ENCODE measurements at places on chromosomes 6 and 20. TPM values are rescaled to one million over a fixed set of nuclear protein-coding genes. Genes with fewer than 3 reads are reported as not detected.

The TFAP2A gene
- total RNA-seq: 77.0 TPM

The NKAIN4 gene
- not detected for total RNA-seq

The ACSS1 gene
- total RNA-seq: 3.6 TPM

GRCh38 chr6:18183766-18184165 is 28.5 kb downstream of the KDM1B start:
- H3K27ac ChIP-seq: no peak overlapping the region
- no peaks in the 10 kb centered on the region for H3K36me3 ChIP-seq
- no peaks in the 10 kb centered on the region for H3K27me3 ChIP-seq
- no peak overlapping the region for H3K4me3 ChIP-seq
- H3K4me1 ChIP-seq: no peaks in the 10 kb centered on the region

DNA sequence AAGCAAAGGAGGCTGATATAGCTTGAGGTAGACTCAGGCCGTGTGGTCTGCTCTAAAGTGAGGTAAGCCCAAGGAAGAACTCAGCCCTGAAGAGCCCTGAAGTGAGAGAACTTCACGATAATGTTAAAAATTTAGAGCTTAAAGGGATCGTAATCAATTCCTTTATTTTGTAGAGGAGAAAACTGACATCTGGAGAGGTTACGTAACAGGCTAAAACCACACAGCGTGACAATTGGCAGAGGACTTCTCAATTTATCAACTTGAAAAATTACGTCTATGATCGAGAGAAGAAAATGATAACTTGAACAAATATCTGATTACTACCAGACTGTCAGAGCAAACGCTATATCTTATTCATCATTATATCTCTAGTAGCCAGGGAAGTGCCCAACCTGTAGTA is 121.8 kb upstream of the FOXO3 start:
- no peak overlapping the region for H3K27ac ChIP-seq
- no peak for DNase-seq
- H3K36me3 ChIP-seq: no peaks in the 10 kb centered on the region
- no peaks in the 10 kb centered on the region for H3K4me1 ChIP-seq
- H3K27me3 ChIP-seq: no peaks in the 10 kb centered on the region

DNA sequence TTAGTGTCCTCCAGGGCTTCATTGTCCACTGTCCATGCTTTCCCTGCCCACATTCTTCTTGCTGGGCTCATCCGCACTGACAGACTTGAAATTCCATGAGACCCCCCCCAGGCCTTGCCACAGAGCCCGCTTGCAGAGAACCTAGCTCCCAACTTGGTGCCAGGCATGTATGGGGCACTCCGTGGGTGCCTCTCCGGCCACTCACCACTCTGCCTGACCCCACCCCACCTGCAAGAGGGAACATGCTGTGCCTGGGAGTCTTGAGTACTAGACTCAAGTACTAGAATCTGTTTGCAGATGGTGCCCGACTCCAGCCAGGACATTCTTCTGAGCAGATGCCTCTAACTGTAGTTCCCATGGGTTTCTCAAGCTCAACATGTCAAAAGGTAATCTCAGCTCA is 47.9 kb downstream of the TRERF1 start:
- H3K4me1 ChIP-seq: peaks cover 30% of the 10 kb centered on the region
- no peaks in the 10 kb centered on the region for H3K27me3 ChIP-seq
- no peak overlapping the region for H3K27ac ChIP-seq
- no peak overlapping the region for H3K4me3 ChIP-seq

- no peak overlapping the region for H3K4me3 ChIP-seq
- no peak for DNase-seq
- H3K4me1 ChIP-seq: no peaks in the 10 kb centered on the region
- H3K27ac ChIP-seq: no peak overlapping the region
These were observed 27.8 kb downstream of the CASS4 start for GRCh38 chr20:56439771-56440291.

DNA sequence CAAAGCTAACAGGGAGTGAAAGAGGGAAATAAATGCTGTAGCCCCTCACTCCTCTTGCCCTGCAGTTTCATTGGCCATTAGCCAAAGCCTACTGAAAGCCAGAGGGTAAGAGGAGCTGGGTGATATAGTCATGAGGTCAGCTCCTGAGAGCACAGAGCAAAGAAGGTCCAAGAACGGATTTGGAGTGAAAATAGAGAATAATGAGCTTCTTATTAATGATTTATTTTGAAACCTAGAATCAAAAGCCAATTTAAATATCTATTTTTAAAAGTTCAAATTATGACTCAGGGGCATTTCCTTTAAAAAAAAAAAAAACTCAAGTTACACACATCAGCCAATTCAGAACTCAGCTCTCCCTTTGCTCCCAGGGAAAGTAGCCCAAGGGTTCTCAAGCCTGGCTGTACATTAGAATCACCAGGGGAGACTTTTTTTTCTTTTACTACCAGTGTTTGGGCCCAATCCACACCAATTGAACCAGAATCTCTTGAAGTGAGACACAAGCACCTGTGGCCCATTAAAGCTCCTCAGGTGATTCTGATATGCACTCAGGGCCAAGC is 79.1 kb downstream of the SNAP25 start:
- DNase-seq: no peak
- H3K27ac ChIP-seq: no peak overlapping the region
- no peak overlapping the region for H3K4me3 ChIP-seq
- H3K36me3 ChIP-seq: no peaks in the 10 kb centered on the region

- no peaks in the 10 kb centered on the region for H3K36me3 ChIP-seq
These were observed 132.8 kb downstream of the IBTK start for GRCh38 chr6:82114748-82115147.

DNA sequence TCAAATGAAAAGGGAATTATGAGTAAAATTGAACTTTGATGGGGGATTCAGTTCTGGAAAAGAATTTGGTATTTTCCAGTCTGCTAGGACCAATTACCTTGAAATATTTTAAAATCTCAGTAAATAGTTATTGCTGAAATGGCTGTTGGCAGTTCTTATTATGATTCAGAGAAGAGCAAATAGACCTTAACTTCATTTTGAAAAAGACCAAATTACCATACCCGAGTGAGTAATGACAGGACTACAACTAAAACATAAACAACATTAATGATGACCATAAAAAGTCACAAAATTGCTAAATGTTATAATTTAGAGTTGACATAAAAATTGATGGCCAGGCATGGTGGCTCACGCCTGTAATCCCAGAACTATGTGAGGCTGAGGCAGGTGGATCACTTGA is 21.7 kb downstream of the TRIM38 start:
- no peak overlapping the region for H3K27ac ChIP-seq
- H3K27me3 ChIP-seq: no peaks in the 10 kb centered on the region
- peaks cover 57% of the 10 kb centered on the region for H3K36me3 ChIP-seq
- no peak overlapping the region for H3K4me3 ChIP-seq
- H3K4me1 ChIP-seq: no peaks in the 10 kb centered on the region

GRCh38 chr6:90319979-90320685 is 23.5 kb upstream of the BACH2 start:
- no peak for DNase-seq
- no peak overlapping the region for H3K4me3 ChIP-seq
- no peaks in the 10 kb centered on the region for H3K36me3 ChIP-seq
- H3K27me3 ChIP-seq: no peaks in the 10 kb centered on the region

Measured in Calu3 (cell line).